Mesenchymal stem cell (in vitro differentiated cells and primary cell): ENCODE measurements at places on chromosomes 13 and 19.

DNA sequence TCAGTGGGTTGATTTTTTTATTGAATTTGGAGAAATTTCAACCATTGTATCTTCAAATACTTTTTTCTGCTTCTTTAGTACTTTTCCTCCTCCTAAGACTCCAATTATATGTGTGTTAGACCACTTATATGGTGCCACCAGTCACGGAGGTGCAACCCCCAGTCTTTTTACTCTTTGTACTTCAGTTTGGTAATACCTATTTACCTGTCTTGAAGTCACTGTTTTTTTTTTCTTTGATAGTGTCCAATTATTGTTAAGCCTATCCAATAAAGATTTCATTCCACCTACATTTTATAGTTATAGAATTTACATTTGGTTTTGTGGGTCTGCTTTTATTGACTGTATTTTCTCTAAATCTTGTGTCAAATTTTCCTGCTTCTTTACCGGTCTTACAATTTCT, 14.9 kb downstream of the ZNF283 start:
- H3K4me3 ChIP-seq = peak overlapping the region; percentile 61
- H3K27me3 ChIP-seq = no peaks in the 10 kb centered on the region
- no peak for DNase-seq
- no peak overlapping the region for H3K27ac ChIP-seq
- H3K36me3 ChIP-seq = peaks cover 95% of the 10 kb centered on the region

DNA sequence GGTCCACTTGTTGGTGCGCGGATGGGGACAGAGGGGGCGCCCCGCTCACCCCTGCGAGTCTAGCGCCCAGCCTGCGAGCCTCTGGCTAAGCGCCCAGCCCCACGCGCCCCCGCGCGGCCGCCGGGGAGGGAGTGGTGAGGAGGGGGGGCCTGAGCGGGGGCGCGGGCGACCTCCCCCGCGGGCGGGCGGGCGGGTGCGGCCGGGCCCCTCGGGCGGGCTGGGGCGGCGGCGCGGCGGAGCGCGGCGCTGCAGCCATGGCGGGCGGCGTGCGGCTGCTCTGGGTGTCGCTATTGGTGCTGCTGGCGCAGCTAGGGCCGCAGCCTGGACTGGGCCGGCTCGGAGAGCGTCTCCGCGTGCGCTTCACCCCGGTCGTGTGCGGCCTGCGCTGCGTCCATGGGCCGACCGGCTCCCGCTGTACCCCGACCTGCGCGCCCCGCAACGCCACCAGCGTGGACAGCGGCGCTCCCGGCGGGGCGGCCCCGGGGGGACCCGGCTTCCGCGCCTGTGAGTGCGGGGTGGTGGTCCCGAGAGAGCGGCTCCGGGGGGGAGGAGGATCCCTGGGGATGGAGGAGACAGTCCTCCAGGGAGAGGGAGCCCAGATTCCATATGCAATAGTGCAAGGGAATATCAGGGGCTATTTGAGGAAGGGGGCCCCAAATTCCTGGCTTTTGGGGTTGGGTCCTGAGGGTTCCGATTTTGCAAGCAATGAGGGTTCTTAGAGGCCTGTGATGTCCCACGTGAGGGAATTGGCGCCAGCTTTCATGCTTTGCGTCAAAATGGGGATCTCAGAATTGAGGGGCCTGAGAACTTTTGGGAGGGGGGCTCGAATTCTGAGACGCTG, at the start of gene LTBP4:
TSS of gene LTBP4 (plus strand) at position 236 of the 841 bp plus-strand sequence. CDS start at position 255, 19 bp downstream.
- no peaks in the 10 kb centered on the region for H3K36me3 ChIP-seq
- peaks cover 56% of the 10 kb centered on the region for H3K27me3 ChIP-seq
- peak within 1 kb of the TSS; percentile 48 for H3K4me3 ChIP-seq
- peaks cover 46% of the 10 kb centered on the region for H3K4me1 ChIP-seq
- peak; percentile 56 for DNase-seq
- no peak within 1 kb of the TSS for H3K27ac ChIP-seq

DNA sequence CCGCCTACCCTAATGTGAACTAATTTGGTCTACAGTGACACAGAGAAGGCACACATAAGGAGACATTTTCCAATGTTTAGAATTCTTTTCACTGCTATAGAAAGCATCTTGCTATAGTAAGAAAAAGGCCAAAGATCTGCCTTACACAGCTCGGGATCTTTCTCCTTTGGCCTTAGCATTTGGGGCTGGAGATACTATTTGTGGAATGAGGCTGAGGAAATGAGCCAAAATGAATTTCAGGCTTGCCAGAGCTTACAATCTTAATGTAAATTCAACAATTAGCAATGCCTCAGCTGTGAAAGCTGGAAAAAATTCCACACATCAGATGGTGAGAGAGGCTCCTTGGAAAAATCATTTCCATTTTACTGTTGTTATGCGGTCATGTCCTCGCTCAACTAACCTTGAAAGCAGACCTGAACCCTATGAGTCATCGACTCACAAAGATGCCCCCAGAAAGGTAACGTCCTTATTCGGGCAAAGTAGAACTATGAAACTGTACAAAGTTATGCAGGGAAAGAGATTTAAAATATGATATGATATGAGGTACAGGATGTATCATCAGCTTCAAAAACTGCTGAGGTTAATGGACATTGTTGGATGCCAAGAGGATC, 324.5 kb upstream of the NBEA start:
- no peaks in the 10 kb centered on the region for H3K36me3 ChIP-seq
- DNase-seq = no peak
- H3K4me3 ChIP-seq = no peak overlapping the region
- H3K4me1 ChIP-seq = no peaks in the 10 kb centered on the region
- H3K27ac ChIP-seq = no peak overlapping the region
- H3K27me3 ChIP-seq = no peaks in the 10 kb centered on the region

DNA sequence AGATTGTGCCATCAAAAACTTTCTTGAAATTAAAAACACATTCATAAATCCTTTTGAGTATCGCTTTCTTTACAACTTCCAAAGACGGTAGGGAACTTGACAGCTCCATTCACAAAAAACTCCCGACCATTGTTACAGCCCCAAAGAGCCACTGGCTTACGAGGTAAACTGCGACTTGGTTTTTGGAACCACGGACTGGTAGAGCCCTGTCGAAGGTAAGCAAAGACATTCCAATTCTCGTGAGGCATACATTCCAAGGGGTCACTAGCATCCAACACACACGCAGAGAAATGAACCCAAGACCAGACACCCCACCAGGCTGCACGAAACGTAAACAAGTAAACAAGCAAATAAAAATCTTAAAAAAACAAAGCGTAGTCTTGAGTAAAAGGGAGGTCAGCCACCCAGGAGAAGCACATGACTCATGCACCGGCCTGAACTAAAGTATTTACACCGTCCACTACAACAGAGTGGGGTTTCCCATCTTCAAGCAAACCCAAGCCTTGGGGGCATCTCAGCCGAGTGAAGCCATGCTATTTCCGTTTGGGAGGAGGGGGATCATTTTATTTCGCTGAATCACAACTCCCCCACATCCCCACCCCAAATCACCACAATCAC, 1.4 kb downstream of the BRD4 start:
- H3K4me1 ChIP-seq = peaks cover 19% of the 10 kb centered on the region
- H3K27me3 ChIP-seq = no peaks in the 10 kb centered on the region
- peak overlapping the region; percentile 51 for H3K27ac ChIP-seq
- DNase-seq = peak; percentile 93
- peak overlapping the region; percentile 100 for H3K4me3 ChIP-seq

DNA sequence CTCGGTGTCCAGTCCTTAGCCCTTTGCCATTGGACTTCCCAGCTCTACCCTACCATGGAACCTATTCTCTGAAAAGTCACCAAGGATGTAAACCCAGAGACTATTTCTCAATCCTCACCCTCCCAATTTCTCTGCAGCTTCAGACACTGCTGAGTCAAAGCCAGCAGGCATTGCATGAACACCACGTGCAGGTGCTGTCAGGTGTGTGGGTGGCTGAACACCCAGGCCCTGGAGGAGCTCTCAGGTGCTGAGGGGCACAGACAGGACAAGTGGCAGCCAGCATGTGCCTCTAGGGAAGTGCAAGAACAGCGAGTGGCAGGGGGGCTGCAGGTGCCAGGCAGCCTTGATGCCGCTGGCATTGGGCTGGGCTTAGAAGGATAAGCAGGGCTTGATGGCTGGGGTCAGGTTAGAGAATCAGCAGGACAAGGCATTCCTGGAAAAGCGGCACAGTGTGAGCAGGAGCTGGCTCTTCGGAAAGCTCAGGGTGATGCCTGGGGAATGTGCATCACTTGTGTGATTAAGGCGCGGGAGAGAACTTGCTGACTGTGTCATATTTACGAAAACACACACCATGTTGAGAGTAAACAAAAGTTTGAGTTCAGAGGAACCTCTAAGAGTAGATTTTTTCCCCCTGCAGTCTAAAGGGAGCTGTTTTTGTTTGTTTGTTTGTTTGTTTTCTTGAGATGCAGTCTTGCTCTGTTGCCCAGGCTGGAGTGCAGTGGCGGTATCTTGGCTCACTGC, 83.8 kb downstream of the LNX2 start:
- no peaks in the 10 kb centered on the region for H3K36me3 ChIP-seq
- no peak for DNase-seq
- peaks cover 4% of the 10 kb centered on the region for H3K27me3 ChIP-seq
- no peak overlapping the region for H3K4me3 ChIP-seq

DNA sequence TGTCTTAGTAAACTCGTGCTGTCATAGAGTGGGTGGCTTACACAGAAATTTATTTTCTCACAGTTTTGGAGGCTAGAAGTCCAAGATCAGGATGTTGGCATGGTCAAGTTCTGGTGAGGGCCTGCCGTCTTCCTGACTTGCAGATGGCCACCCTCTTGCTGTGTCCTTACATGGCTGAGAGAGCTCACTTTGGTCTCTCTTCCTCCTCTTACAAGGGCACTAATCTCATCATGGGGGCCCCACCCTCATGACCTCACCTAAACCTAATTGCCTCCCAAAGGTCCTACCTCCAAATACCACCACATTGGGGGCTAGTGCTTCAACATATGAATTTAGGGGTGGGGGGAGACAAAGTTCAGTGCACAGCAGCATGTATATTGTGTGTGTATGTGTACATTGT, 14.3 kb upstream of the GPR18 start:
- DNase-seq = no peak
- H3K4me1 ChIP-seq = no peaks in the 10 kb centered on the region
- H3K4me3 ChIP-seq = no peak overlapping the region
- H3K36me3 ChIP-seq = peaks cover 13% of the 10 kb centered on the region
- H3K27me3 ChIP-seq = no peaks in the 10 kb centered on the region
- no peak overlapping the region for H3K27ac ChIP-seq

DNA sequence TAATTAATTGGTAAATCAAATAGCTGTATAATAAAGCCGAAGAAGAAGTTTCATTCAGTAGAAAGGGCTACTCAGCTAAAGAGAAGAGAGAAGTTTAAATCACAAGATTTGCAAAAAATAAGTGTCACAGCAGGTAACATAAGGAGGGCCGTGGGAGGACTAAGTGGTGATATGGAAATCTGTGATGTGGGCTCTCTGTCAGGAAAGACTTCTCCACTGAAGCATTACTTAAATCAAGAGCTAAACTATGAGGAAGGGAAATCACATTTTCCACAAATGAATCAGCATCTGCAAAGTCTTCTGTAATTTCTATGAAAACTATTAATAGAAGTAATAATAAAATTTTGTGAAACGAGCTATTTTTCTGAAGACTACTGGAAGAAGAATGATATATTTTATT, 153.8 kb downstream of the PCDH9 start:
- H3K4me1 ChIP-seq = no peaks in the 10 kb centered on the region
- H3K27me3 ChIP-seq = no peaks in the 10 kb centered on the region
- no peak overlapping the region for H3K27ac ChIP-seq
- DNase-seq = no peak
- no peaks in the 10 kb centered on the region for H3K36me3 ChIP-seq
- H3K4me3 ChIP-seq = no peak overlapping the region

DNA sequence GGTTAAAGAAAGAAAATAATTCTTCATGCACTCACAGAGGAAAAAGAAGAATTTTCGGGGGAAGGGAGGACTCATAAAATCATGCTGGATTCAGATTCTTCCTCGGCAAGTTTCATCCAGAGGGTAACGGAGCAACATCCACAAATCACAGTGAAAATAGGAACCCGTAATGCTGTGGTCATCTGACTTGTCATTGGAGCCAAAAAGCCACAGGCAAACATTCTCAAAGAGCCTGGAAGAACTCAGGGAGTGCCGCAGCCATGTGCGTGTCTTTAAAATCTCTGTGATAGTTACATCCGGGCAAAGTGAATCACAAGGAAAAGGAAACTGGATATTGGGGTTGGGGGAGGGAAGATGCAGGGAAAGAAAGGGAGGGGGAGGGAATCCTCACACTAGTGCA, 33.0 kb upstream of the VSTM2B start:
- H3K4me1 ChIP-seq = no peaks in the 10 kb centered on the region
- no peak overlapping the region for H3K4me3 ChIP-seq
- no peaks in the 10 kb centered on the region for H3K36me3 ChIP-seq
- H3K27me3 ChIP-seq = no peaks in the 10 kb centered on the region
- H3K27ac ChIP-seq = no peak overlapping the region
- DNase-seq = no peak

GRCh38 chr19:31354799-31355664, 5.8 kb upstream of the TSHZ3 start:
- peaks cover 6% of the 10 kb centered on the region for H3K36me3 ChIP-seq
- DNase-seq = peak; percentile 73
- peaks cover 43% of the 10 kb centered on the region for H3K4me1 ChIP-seq
- H3K27me3 ChIP-seq = no peaks in the 10 kb centered on the region
- no peak overlapping the region for H3K27ac ChIP-seq
- H3K4me3 ChIP-seq = no peak overlapping the region

DNA sequence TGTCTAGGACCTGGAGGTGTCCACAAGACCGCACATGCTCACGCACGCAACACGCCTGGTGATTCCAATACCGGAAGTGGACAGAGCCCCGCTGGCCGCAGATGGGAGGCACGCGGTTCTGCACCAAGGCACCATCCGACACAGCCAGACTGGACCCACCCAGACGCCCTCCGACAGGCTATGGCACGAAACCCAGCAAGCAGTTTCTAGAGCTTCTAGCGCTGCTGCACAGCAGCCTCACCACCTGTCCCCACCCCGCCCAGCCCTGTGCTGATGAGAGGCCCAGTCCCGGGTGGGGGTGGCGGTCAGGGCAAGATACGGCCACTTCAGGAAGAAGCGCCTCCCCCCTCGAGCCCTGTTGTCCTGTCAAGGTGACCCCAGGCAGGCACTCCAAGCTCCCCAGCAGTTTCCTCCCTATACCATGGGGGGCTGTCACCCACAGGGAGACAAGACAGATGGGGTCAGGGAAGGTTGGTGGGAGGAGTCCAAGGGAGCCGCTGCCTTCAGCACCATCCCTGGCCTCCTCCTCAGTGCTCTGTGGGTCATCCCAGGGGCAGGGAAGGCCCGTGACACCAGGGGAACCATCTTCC, 11.3 kb downstream of the LSM4 start:
- no peak for DNase-seq
- no peaks in the 10 kb centered on the region for H3K27me3 ChIP-seq
- H3K4me3 ChIP-seq = no peak overlapping the region
- H3K36me3 ChIP-seq = peaks cover 79% of the 10 kb centered on the region

DNA sequence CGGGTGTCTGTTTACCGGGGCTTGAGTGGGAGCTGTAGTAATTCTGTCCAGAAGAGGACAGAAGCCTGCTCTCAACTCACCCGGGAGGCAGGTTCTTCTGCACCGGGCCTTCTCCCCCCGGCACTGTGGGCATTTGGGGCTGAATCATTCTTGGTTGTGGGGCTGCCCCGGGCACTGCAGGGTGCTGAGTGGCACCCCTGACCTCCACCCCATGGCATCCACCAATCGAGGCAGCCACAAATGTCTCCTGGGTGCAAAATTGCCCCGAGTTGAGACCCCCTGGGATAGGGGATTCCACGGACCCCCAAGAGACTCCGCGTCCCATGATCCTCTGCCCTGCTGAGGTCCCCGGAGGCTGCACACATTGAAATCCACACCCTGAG, 68.8 kb downstream of the GNG7 start:
- H3K27me3 ChIP-seq = peaks cover 7% of the 10 kb centered on the region
- DNase-seq = no peak
- no peaks in the 10 kb centered on the region for H3K36me3 ChIP-seq
- H3K4me1 ChIP-seq = peaks cover 13% of the 10 kb centered on the region
